ENCODE measurements at places on chromosomes 13 and 19. TPM values are rescaled to one million over a fixed set of nuclear protein-coding genes. Genes with fewer than 3 reads are reported as not detected.

PSG6 gene
- not detected for total RNA-seq

HSPB6 gene
- total RNA-seq: not detected

TMEM86B gene
- total RNA-seq: 10.4 TPM

DNA sequence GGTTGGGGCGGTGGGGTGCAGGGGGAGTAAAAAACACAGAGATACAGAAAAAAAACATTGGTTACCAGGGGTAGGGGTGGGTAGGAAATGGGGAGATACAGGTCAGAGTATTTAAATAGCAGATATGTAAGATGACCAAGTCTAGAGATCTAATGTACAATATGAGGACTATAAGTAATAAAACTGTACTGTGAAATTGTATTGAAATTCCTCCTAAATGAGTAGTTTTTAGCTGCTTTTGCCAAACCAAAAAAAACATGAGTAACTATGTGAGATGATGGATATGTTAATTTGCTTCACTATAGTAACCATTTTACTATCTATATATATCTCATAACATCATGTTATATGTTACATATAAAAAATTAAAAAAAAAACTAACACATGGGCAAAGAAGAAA lies 29.6 kb downstream of the VWA8 start:
- DNase-seq: no peak

DNA sequence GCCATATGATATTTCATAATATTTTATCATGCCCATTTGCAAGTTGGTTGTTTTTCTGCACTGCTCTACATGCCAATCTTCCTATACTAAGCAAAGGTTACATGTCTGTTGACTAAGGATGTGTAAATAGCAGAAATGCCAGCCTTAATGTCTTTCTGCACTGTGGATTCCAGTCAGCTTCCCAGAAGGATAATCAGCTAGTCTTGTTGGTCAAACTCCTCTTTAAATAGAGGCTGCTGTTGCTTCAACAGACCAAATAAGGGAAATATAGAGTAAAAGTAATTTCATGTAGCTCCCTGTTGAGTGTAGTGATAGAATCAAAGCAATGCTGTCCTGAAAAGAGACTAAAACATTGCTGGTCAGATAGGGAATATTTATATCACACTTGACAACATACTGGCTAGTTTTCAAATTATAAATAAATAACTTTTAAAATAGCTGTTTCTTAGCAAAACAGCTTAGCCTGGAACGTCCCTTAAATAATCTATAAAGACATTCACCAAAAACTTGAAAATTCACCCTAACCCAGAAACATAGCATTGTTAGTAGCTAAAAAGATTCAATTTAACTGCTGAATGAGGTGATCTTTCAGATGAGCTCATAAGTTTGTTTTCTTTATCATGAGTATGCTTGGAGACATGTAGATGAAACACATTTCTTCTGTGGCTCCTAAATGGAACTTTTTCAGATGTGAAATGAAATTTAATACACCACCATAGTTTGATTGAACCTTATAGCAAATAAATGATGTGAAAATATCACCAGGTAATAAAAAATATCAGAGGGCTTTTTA lies 56.6 kb downstream of the FRY start:
- DNase-seq: no peak

GRCh38 chr13:29570051-29570654 lies 25.3 kb downstream of the SLC7A1 start:
- DNase-seq: no peak

- DNase-seq: no peak
Observed at GRCh38 chr13:20219577-20219976, 12.5 kb downstream of the GJB6 start.

DNA sequence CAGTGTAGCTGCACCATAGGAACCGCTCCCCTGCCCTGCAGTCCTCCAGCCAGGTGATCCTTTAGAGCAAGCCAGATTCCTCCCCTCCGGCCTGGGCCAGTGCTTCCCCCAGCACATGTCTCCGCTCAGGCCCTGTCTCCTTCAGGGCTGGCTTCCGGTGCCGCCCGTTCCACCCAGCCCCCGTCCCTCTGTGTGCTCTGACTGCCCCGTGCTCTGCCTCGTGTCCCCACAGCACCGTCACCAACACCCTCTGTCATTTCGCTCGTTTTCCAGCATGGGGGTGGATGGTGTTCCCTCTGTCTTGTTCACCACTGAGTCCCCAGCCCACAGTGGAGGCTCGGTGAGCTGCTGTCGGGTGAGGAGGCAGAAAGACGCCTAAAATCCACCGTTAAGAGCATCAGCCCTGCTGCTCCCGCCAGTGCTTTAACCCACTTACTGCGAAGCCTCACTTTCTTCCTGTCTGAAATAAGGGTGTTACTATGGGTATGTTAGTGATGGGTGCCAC lies 54.5 kb downstream of the TSSK6 start:
- peak; percentile 82 for DNase-seq

All from activated CD8-positive, alpha-beta memory T cell treated with anti-CD3 and anti-CD28 coated beads, Interleukin-2, amount 10 ng/mL, durations not matched to agents 7 days and 5 days (primary cell).